ENCODE measurements at places on chromosomes 2 and 18.

GRCh38 chr2:131557558-131558321 lies 30.1 kb downstream of the CCDC74A start:
- DNase-seq: no peak

DNA sequence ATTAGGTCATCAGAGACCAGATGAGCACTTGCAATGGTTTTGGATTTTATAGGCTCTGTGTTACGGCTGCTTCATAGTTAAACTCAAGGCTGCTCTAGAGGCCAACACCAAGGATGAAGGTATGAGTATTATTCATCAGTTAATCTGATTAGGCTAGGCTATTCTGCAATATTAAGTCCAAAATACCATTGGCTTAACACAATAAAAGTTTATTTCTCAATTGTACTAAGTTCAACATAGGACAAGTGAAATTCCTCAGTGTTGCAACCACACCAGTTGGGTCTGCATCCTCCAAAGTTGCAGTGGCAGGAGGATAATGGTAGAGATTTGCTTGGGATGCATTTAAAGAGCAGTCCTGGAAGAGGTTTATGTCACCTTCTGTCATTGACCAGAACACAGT lies 538.3 kb upstream of the CDH2 start:
- DNase-seq: no peak

GRCh38 chr18:68640861-68641260 lies 74.0 kb downstream of the TMX3 start:
- DNase-seq: no peak

GRCh38 chr2:134152045-134153010 lies 101.5 kb upstream of the MGAT5 start:
- no peak for DNase-seq

DNA sequence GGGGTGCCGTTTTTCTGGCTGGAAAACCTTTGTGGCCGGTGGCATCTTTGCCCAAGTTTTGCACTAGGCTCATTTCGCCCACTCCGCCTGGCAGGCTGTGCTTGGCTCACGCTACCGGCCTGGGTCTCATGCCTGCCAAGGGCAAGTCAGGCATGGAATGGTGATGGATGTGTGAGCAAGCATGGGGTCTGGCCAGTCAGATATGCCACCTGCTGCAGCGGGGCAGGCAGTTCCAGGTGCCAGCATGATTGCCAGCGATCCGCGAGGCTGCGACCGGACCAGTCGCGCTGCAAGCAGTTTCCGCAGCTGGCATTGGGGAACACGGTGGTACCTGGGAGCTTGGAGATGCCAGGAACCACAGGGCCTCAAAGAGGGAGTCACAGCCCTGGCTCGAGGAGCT lies 40.6 kb downstream of the TAF1B start:
- DNase-seq: no peak

GRCh38 chr18:33264566-33264965 lies 176.0 kb downstream of the CCDC178 start:
- no peak for DNase-seq

DNA sequence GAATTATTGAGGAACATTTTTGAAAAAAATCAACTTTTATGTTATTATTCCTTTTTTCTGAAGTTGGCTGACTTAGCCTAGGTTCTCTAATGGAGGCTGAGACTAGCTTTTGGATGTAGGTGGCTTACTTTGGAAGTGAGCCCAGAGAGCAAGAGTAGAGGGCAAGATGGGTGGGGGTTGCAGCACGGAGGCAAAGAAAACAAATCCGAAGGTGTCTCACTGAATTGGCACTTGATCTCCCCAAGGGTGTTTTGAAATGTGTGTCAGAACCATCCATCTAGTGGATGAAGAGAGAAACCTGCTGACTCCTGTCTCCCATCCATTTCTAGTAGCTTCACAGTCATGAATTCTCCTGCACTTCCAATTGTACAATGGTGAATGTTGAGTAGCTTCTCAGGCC lies 390.7 kb downstream of the TMEM182 start:
- DNase-seq: no peak

DNA sequence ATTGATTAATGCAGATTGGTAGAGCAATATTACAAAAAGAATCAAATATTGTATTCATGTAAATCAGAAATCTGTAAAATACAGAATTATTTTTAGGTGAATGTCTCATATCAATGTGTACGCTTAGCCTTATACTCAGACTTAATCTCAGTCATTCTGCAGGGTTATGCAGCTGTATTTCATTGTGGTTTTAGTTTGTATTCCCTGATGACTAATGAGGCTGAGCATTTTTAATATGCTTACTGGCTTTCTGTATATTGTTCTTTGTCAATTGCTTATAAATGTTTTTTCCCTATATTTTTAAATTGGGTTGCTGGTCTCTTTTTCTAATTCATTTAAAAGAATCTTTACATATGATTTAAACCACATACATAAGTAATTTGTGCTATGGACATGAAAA lies 50.1 kb downstream of the CDH19 start:
- no peak for DNase-seq

GRCh38 chr2:208329485-208329884 lies 63.4 kb downstream of the PIKFYVE start:
- DNase-seq: no peak

GRCh38 chr2:194567661-194568017 lies 1089.4 kb upstream of the SLC39A10 start:
- no peak for DNase-seq

DNA sequence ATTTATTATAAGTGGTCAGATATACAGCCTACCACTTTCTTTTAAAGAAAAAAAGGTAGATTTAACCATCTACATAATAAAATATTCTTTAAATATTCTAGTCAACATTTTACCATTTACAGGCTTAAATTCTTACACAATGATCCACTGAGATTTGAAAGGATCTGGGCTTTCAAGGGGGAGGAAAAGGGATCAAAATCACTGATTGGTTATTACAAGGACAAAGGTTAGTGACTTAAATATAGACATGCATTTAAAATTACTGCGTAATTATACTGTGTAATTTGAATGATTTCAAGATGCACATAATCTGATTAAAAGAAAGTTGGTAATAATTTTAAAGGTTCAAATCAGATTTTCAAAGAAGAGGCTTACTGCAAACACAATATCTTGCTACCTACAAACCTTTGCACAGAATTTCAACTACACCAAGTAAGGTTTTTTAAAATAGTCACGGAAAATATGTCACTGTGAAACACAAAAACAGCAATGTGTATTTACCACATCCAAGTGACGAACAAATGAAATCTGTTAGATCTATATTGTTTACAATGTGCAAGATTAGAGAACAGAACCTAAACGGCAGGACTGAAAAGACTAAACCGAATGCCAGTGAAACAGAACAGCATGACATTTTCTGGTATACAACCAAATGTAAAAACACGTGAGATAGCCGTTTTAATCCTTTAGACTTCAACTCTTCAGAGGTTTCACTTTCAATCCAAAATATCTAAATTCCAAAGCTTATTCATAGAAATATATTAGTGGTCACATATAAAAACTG lies 40.8 kb downstream of the RTN4 start:
- no peak for DNase-seq

- DNase-seq: no peak
Measured at GRCh38 chr2:183010112-183010511, 28.1 kb downstream of the NCKAP1 start.

GRCh38 chr2:201447086-201447485 lies 4.2 kb downstream of the TRAK2 start:
- peak; percentile 43 for DNase-seq

DNA sequence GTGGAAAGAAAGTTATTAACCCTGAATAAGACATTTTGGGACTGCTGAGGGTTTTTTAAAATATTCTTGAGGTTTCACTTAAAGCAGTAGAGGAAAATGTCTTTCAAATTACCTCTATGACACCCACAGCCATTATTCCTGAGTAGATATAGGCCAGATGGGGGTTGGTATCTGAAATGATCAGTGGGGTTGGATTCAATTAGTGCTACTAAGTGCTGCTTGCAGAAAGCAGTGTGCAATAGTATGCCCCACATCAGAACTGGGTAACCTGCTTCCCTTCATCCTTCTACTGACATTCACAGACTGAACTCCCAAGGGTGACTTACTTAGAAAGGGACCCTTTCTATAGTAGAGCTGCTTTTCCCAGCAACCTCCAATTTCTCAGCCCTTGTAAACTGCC lies 7.3 kb upstream of the ETAA1 start:
- no peak for DNase-seq

GRCh38 chr2:227153758-227154486 lies 10.1 kb downstream of the COL4A4 start:
- no peak for DNase-seq
